ENCODE measurements at places on chromosomes 11 and 22. TPM values are rescaled to one million over a fixed set of nuclear protein-coding genes. Genes with fewer than 3 reads are reported as not detected.

DNA sequence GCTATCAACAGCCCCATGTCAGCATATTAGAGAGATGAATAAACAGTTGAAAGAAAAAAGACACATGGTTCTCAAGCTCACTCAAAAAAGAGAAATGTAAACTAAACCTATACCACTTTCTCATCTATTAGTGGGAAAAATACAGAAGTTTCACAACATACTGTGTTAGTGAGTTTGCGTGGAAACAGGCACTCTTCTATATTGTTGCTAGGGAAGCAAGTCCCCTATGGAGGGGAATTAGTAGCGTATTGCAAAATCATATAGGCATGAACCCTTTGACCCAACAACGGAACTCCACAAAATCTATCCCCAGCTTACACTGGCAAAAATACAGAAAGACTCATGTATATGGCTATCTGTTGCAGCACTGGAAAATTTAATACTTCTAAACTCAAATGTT, 14.2 kb upstream of the RFPL2 start:
- H3K4me1 ChIP-seq, result no peaks in the 10 kb centered on the region
- no peak for DNase-seq
- no peaks in the 10 kb centered on the region for H3K36me3 ChIP-seq
- no peak overlapping the region for H3K4me3 ChIP-seq

DNA sequence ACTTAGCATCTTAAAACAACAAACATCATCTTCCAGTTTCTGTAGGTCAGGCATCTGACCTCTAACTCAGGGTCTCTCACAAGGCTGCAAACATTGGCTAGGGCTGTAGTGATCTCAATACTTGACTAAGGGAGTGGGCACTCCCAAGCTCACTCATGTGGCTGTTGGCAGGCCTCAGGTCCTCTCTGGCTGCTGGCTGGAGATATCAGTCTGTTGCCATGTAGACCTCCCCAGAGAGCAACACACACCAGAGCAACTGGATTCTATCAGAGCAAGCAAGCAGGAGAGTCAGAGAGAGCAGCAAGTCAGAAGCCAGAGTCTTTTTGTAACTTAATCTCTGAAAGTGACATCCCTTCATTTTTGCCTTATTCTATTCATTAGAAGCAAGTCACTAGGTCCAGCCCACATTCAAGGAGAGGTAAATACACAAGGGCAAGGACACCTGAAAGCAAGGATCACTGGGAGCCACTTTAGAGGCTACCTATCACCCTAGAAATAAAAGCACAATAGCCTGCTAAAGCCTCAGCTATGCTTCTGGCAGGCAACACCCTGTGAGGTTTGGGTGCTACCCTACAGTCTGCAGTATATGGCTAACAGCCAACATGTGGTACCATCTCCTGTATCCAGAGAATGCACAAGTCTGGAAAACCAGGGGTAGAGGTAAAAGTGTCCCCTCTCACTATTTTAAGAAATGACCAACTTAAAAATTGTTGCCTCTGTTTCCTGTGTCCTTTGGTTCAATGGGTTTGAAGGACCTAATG, 33.5 kb upstream of the CD44 start:
- H3K36me3 ChIP-seq, result no peaks in the 10 kb centered on the region
- no peak for DNase-seq
- no peak overlapping the region for H3K27ac ChIP-seq
- no peak overlapping the region for H3K4me3 ChIP-seq
- H3K27me3 ChIP-seq, result no peaks in the 10 kb centered on the region

- no peak within 1 kb of the TSS for H3K4me3 ChIP-seq
- H3K36me3 ChIP-seq, result no peaks in the 10 kb centered on the region
- DNase-seq, result no peak
- H3K27me3 ChIP-seq, result peaks cover 60% of the 10 kb centered on the region
These were observed at the start of gene DBX1 for GRCh38 chr11:20160425-20161229. DBX1 (minus strand) TSS chr11:20160475; CDS start chr11:20160324, 151 bp downstream.

PPARA gene
- total RNA-seq, result 67.1 TPM

CTSW gene
- 1.1 TPM for total RNA-seq

Measured in right atrium auricular region (tissue), 2 donors.